Nephron progenitor cell (in vitro differentiated cells): ENCODE measurements at places on chromosomes 7 and 10.

DNA sequence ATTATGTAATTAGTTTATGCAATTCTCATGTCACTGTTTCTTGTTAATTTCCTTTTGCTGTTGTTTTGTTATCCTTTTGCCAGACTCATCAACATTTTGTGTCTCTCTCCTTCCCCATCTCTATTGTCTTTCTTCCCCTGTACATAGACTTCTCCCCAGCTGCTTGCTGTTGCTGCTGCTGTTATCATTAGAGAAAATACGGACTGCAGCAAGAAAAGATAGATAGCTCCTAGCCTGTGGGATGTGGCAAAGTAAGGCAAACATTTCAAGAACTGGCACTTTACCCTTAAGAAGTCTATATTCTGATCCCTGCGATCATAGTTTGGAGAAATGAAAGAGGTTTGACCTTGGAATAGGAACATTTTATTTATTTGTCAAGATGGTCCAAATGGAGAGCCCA lies 162.2 kb downstream of the AOAH start:
- DNase-seq = no peak

DNA sequence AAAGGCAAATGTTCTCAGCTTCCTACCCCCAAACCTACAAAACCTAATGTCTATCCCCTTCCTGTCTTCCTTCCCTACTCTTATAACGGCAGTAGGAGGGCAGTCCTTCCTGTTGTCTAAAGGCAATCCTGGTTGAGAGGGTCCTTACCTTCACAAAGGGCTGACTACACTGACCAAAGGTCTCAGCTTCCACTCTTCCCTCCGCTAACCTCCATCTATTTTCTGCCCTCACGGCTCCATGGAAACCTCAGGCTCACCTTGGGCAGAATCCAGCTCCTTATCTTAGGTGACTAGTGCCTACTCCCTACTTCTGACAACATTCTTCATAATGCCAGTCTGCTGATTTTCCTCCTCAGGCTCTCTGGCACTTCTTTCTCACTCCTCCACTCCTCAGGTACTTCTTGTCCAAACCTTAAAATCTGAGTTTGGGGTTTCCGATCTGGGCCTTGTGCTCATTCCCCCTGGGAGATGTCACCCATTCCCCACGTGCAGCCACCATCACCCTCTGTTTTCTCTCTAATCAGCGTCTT lies 542 bp downstream of the FBXL13 start:
- DNase-seq = no peak

GRCh38 chr7:44094883-44095592 lies 9.1 kb upstream of the AEBP1 start:
- DNase-seq = no peak

- DNase-seq = no peak
Measured at GRCh38 chr10:11521860-11522259, 89.6 kb downstream of the USP6NL start.

GRCh38 chr10:33126742-33127141 lies 168.7 kb upstream of the ITGB1 start:
- no peak for DNase-seq

GRCh38 chr10:84523526-84523925 lies 195.1 kb downstream of the CCSER2 start:
- DNase-seq = peak; percentile 25

DNA sequence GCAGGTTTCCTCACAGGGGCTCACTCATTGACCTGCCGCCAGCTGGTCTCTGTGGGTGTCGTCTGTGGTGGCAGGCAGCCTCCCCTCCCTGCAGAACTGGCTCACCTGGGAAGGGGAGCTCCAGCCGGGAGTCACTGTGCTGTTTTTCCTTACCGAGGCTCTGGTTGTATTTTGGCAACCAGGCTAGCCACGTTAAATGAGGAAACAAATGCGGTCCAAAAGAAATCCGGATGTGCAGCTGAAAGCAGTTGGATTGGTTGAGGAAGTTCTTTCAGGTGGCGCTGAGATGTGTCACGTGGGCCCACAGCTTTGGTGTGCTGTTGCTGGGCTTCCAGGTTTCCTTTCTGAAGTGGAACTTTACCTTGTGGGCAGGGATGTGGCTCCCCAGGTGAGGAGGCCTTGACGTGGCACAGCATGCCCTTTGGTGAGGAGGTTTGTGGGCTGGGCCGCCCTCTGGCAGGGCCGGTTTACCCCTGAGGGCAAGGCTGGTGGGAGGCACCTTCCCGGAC lies 14.2 kb downstream of the MTURN start:
- no peak for DNase-seq

GRCh38 chr7:156435486-156436231 lies 204.9 kb upstream of the RNF32 start:
- DNase-seq = no peak

GRCh38 chr7:141071260-141071854 lies 2.5 kb upstream of the TMEM178B start:
- peak; percentile 64 for DNase-seq

DNA sequence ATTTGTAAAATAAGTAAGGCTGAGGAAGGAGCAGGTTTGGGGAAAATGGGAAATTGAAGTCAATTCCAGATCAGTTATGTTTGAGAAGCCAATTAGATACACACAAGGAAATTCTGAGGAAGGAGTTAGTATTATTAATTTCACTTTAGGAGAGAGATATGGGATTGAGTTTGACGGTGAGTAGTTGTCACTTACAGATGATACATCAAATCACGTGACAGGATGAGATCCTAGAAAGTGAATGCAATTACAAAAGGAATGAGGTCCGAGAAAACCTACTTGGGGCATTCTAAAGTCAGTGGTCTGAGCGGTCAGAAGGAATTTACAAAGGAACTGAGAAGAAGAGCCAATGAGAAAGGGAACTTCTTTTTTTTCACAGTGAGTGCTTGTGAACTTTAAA lies 364.3 kb upstream of the TMEM229A start:
- no peak for DNase-seq

- DNase-seq = peak; percentile 19
Measured at GRCh38 chr7:72098807-72099580, 313.1 kb downstream of the CALN1 start.

- no peak for DNase-seq
Measured at GRCh38 chr7:158431055-158431940, 156.3 kb downstream of the PTPRN2 start.

GRCh38 chr7:136698231-136698630 lies 170.2 kb upstream of the CHRM2 start:
- no peak for DNase-seq

- peak; percentile 36 for DNase-seq
Measured at GRCh38 chr10:132784866-132785722, 853 bp downstream of the NKX6-2 start.

DNA sequence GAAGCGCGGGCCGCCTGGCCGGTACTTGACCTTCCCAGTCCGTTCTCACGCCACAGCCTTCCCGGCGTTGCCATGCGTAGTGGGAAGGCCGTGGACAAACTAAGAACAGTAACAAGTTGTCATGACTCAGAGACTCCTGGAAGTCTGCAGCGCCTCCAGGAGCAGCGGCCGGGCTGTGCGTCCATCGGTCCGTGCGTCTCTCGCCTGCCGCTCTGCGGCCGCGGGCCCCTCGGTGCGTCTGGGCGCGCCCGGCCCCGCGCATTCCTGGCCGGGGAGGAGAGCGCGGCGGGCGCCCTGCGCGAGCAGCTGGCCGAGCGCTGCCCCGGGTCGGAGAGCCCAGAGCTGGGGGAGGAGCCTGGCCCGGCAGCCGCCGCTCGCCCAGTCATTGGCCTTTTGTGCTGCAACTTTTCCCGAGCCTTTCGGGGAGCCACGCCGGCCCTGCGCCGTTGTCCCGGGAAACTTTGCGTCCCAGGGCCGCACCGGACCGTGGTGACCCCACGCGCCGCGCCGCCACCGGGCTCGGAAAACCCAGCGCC lies 123.7 kb downstream of the TACC2 start:
- peak; percentile 83 for DNase-seq

DNA sequence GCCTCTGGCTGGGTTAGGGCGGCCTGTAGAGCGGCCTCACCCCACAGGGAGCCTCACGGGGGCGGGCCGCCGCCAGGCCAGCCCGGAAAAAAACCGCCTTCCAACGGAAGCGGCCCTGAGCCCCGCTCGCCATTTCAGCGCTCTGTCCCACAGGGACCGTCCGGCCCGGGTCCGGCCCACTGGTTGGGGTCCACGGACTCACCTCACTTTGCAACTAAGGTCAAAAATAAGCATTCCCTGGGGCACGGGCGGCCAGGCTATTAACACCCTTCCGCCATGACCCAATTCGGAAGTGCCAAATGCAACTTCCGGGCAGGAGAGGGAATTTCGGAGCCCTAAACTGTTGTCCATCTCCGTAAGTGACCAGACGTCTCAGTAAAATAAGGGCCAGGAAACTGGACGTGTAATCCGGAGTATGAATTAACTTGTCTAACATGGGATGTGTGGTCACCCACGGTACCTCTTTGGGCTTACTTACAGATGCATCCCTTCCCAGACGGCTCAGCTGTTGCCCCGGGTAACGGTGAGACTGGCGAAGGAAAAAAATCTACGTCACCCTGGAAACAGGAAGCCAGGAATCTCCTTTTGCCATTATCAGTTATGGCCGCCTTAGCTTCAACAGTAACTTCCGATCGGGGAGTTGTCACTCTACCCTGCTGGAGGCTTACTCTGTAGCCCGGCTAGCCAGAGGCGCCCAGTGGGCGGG lies at the start of gene BBIP1:
Gene BBIP1, minus strand, starts transcription at position 538 of the 706 bp plus-strand sequence. CDS start 1,023 bp downstream, outside the sequence.
- no peak for DNase-seq

GRCh38 chr7:36852017-36852416 lies 127.7 kb upstream of the AOAH start:
- no peak for DNase-seq

DNA sequence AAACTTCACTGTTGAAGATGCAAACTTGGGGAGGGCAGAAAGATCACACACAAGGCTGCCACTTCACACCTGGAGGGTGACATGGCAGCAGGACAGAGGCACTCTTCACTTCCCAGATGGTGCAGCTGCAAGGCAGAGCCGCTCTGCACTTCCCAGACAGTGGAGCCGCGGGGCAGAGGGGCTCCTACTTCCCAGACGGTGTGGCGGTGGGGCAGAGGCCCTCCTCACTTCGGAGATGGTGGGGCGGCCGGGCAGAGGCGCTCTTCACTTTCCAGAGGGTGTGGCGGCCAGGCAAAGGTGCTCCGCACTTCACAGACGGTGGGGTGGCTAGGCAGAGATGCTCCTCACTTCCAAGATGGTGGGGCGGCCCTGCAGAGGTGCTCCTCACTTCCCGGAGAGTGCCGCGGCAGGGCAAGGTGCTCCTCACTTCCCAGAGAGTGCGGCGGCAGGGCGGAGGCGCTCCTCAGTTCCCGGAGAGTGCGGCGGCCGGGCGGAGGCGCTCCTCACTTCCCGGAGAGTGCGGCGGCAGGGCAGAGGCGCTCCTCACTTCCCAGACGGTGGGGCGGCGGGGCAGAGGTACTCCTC lies 58.3 kb upstream of the PPP1R9A start:
- no peak for DNase-seq

GRCh38 chr7:71988201-71988600 lies 423.9 kb downstream of the CALN1 start:
- DNase-seq = no peak

DNA sequence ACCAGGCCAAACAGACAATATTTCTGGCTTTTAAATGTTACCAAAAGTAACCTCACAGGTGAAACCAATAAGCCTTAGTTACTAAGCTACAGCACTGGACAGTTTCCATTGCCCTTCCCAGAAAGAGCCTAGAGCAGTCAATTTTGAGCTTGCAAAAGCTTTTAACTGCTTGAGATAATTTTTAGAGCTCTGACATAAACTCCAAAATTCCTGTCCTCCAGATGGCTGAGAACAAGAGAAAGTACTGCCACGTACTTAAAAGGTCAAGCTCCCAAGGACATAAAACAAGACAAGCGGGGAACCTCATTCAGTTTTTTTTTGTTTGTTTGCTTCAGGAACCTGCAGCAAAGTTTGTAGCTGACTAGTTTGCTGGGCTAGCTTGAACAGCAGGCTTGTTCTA lies 54.1 kb downstream of the BBS9 start:
- no peak for DNase-seq

DNA sequence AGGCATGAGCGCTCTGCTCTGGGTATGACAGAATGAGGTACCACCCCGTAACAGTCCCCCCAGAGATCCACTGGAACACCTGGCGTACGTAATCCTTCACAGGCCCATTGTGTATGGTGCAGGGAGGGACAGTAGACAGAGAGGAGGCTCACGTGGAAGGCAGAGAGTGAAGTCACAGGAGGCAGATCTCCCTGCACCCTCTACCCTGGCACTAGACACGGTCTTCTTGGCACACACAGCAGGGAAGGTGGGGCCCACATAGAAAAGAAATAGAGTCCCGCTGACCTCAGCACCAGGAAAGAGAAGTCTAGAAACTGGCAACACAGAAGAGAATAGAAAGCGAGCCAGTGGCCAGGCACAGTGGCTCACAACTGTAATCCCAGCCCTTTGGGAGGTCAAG lies 51.9 kb downstream of the SLC29A4 start:
- DNase-seq = no peak

DNA sequence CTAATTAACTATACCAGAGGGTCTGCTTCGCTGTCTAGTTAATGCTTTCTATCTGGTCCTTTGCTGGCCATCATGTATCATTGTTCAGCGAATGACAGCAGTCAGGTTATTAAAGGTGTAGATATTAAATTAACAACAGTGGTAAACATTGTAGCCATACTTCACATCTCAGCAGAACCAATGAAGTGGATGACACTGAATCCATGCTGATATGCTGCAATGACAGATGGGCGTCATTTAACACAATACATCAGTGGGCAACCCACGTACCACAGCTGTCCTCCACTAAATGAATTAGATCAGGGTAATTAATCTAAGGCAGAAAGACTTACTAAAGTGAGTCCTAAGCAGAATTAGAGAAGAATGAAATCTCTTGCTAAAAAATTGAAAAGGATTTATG lies 767.2 kb downstream of the NXPH1 start:
- no peak for DNase-seq

GRCh38 chr10:76559892-76560220 lies 1077.8 kb downstream of the KCNMA1 start:
- no peak for DNase-seq

- DNase-seq = no peak
Measured at GRCh38 chr7:138919216-138919615, 62.0 kb downstream of the KIAA1549 start.

- DNase-seq = no peak
Measured at GRCh38 chr7:30886608-30887011, 25.0 kb upstream of the AQP1 start.

DNA sequence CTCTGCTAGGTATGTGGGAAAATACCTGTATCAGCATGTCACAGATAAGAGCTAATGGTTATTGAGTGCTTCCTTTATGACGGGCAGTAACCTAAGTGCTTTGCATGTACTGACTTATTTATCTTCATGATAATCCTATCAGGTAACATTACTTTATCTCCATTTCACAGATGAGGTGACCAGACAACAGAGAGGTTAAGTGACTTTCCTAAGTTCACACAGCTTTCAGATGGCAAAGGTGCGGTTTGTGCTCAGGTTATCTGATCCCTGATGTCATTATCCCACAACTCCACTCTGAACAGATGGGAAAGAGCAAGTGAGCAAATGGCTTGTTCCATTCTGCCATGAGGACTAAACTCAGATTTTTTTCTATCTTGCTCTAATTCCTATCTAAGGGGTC lies 217.0 kb upstream of the PODXL start:
- DNase-seq = no peak
